ENCODE measurements at places on chromosomes 16 and 17.

DNA sequence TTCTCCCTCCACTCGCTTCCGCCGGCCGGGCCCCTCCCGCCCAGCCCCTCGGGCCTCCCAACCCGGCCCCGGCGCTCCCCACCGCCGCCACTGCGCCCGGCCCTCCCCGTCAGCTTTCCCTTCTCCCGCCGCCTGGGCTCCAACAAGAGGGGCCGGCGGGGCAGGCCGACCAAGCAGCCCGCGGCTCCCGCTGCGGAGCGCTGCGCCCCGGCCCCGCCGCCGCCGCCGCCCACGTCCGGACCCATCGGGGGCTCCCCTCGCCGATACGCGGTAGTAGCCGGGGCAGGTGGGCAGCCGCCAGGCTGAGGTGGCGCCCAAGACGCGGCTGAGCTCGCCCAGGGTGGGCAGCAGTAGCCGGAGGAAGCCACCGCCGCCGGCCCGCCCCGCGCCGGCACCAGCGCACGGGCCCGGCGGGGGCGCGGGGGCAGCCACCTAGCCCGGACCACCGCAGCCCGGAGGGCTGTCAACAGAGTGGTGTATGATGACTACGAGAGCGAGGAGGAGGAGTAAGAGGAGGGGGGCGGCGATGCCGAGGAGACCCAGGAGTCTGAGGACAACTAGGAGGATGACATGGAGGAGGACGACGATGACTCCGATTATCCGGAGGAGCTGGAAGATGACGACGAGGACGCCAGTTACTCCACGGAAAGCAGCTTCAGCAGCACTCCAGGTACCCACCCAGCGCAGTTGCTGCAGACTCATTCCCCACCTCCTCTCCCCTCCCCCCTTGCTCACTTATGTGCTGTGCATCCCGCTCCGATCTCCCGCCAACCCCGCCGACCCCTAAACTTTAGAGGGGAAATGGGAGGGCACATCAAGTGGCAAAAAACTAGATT lies 498 bp downstream of the LRRC37B start:
- DNase-seq, result peak; percentile 23

- no peak for DNase-seq
Measured at GRCh38 chr16:88936008-88936555, 40.9 kb downstream of the CBFA2T3 start.

DNA sequence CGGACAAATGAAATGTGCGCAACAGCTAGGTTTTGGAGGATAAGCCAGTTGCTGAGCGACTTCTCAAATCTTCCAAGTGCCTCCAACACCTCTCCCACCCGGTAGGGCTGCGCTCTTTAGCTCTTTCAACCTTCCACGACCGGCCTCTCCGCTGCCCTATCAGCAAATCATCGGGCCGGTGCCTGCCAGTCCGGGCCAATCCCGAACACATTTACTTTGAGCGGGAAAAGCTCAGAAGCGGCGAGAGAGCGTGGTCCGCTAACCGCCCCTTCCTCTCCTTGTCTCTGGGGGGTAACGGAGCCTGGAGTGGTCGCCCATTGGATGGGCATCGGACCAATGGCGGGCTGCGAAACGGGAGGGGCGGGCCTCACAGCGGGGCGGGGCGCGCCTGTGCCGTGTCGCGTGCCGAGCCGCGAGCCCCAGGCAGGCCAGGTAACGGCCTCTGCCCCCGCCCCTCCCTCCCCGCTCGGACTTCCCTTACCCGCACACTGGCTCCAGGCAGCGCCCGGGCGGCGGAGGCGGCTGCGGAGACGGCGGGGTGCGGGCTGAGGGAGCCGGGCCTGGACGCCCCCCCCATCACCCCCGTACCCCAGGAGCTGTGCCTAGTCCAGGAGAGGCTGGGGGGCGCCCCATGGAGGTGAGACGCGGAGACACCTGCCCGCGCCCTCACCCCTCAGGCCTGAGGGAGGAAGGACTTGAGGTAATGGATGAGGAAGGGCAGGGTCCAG lies at the start of gene MEIOC:
MEIOC (plus strand) TSS at position 486 of the 728 bp plus-strand sequence; CDS start at position 632, 146 bp downstream.
- DNase-seq, result peak; percentile 17

DNA sequence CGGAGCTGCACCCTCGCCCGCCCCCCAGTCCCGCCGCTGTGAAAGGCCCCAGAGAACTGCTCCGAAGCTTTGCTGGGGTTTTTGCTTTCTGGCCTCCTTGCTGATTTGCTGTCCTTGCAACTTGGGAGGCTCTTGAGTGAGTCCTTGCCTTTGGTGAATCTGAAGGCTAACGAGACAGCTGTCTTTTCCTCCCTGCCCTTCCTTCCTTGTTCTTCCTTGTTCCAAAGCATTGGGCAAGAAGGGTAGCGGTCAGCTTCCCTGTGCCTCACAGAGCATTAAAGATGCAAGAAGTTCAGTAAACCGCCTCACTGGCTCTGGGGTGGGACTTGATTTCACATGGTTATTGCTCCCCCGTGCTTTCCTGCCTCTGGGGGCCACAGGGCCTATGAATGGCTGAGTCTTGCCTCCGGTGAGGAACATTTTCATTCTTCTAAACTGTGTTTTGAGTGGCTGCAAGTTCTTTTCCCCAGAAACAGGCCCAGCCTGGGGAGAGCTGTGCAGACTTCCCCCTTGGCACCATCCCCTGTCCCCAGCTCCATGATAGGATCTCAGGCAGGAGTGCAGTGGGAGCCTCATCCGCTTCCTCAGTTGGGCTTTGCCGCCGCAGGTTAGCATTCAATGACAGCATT lies 1.4 kb downstream of the YPEL2 start:
- DNase-seq, result peak; percentile 58

GRCh38 chr16:19875900-19876299 lies 8.7 kb downstream of the GPRC5B start:
- DNase-seq, result no peak

DNA sequence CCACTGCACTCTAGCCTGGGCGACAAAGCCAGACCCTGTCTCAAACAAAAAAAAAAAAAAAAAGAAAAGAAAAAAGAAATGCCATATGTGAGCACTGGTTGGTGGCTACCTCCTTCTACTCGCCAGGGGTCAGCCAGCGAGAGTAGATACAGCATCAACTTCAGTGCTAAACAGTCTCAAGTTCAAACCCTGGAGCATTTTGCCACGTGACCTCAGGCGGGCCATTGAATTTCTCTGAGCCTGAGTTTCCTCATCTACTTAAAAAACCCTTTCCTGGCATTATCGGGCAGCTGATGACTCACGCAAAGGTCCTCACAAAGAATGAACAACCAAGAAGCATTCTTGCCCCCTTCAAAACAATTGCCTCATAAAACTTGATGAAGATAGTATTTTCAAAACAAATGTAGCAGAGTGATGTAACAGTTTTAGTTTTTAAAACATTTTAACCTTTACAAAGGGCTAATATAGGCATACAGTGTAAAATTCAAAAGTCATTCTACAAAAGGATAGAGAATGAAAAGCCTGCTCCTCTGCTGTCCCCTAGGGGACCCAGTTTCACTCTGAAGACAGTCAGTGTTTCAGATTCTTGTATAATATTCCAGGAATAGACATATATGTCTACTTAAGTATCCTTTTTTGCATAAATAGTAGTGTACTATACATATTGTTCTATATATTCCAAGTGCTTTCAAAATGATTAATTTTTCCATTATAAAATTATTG lies 28.4 kb downstream of the DNAH2 start:
- DNase-seq, result peak; percentile 81

GRCh38 chr17:64406321-64407200 lies 15.9 kb upstream of the PECAM1 start:
- DNase-seq, result peak; percentile 49

GRCh38 chr17:61542027-61542426 lies 49.0 kb downstream of the NACA2 start:
- no peak for DNase-seq

DNA sequence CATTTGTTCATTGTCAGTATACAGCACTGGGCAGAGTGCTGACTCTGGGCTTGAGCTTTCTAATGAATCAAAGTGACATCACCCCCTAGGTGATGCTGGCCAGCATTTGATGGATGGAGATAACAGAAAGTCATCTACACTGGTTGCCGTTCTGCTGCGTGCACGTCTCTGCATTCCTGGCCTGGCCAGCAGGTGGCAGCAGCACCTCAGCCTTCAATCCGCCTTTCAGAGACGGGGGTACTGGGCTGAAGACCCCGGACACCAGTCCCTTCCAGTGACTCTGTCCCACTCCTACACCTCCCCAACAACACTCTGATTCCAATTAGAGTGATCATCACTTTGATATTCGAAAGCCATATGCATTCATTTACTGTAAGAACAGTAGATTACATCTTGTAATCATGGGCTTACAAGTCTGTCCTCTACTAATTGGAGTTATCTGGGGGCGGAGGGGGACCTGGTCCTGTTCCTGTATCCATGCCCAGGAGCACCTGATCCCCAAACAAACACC lies 6.0 kb downstream of the CPSF4L start:
- DNase-seq, result peak; percentile 28

GRCh38 chr17:78781893-78782304 lies at the start of gene CYTH1:
TSS of gene CYTH1 (minus strand) at chr17:78782273. CDS start at chr17:78782223, 50 bp downstream.
- no peak for DNase-seq

DNA sequence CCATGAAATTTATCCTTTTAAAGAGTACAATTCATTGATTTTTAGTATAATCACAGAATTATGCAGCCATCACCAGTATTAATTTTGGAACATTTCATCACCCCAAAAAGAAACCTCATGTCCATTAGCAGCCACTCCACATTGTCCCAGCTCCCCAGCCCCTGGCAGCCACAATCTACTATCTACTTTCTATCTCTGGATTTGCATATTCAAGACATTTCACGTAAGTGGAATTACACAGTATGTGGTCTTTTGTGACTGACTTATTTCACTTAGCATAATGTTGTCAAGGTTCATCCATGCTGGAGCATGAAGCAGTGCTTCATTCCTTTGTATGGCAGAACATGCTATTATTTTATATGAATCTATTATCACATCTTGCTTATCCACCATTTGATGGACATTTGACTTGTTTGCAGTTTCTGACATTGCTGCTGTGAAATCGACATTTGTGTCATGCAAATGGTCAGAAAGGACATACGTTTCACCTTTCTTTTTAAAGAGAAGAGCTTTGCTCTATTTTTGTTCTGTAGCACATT lies 10.7 kb downstream of the METTL9 start:
- DNase-seq, result no peak

DNA sequence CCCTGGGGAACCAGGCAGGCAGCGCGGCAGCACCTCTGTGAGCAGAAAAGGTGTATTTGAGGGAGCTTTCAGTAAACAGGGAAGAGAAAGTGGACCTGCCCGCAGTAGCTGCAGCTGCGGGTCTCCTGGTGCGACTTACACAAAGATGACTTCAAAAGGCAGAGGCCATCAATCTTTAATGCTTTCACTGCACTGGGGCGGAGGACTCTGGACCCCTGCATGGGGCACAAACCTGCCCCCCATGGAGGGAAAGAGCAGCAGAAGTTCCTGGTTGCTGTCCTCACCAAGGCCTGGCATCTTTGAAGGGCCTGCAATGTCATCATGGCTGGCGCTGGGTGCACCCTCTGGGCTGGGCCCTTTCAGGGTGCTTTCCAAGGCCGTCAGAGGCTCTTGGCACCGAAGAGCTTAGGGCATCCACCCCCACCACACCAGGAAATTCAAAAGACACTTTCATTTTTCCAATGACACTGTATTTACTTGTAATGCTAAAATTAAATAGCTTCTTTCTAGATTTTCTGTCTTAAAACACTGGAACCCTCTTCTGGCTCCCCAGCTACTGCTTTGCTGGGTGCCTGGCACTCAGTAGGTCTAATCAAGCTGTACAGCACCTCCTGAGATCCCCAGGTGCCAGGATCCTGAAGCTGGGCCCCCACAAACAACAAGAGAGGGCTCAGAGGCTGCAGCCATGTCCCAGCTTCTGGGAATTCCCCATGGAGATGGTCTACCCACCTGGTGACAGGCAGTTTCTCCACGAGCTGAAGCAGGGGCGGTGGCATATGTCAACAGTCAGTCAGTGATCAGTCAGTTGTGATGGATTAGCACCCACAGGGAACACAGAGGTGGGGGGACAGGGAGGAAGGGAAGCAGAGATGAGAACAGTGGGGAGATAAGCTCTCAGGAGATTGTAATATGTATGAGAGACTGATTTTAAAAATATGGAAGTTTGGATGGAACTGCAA lies 2.1 kb upstream of the CACNG1 start:
- no peak for DNase-seq

DNA sequence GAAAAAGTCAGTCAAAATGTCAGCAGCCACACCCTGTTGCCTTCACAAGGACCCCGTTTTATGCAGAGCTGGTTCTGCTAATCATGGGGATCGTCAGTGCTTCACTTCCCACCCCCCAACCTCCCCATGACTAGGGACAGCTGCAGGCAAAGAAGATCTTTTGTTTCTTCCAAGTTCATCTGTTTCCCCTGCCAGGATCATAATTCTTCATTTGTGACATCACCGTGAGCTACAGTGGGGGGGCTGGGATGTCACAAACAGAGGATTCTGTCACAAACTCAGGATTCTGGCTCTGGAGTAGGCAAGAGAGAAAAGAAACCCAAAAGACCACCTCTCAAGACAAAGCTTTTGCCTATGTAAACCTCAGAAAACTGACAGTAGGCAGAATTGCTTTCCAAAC lies 24.7 kb downstream of the DNAJC7 start:
- DNase-seq, result no peak

DNA sequence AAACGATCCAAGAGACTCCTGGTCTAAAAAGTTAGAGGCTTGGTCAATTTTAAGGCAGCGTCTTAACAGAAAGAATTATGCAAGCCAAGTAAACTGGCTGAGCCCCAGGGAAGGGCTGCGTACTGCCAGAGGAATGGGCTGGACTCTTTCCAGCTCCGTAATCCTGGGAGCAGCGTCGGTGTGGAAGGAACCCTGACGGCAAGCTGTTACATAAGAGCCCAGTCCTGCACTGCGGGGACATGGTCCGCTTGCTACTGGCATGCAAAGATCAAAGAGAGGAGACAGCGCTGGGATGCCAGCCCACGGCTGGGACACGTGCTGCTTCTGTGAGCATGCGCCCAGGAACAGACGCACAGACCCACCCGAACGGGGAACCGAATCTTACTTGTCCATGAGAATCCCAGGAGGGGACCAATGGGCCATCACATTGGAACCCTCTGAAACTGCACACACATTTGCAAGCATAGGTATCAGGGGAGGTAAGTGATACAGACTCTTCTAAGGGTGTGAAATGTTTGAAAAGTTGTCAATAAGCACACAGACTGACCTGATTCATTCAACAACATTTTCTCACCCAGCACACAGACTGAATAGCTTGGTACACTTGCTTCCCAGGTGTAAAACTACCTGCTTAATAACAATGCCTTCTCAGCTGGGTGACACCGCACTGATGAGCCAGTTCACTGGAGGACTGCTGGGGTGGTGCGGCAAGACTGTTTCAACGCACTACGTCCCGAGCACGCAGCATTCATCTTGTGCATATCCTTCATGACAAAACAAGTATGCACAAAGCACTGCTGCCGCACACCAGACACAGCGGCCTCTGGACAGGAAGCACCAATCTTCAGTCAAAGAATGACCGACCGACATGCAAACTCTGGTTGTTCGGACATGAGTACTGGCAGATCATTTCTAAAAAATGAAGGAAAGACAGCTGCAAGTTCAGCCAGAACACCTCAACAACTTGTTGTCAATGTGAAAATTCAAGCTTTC lies 94.9 kb downstream of the ANKRD11 start:
- DNase-seq, result peak; percentile 99

GRCh38 chr17:58084317-58084981 lies 1.2 kb downstream of the DYNLL2 start:
- DNase-seq, result peak; percentile 11
